LHCN-M2 (cell line): ENCODE measurements at places on chromosomes 13 and 19. TPM values are rescaled to one million over a fixed set of nuclear protein-coding genes. Genes with fewer than 3 reads are reported as not detected.

DNA sequence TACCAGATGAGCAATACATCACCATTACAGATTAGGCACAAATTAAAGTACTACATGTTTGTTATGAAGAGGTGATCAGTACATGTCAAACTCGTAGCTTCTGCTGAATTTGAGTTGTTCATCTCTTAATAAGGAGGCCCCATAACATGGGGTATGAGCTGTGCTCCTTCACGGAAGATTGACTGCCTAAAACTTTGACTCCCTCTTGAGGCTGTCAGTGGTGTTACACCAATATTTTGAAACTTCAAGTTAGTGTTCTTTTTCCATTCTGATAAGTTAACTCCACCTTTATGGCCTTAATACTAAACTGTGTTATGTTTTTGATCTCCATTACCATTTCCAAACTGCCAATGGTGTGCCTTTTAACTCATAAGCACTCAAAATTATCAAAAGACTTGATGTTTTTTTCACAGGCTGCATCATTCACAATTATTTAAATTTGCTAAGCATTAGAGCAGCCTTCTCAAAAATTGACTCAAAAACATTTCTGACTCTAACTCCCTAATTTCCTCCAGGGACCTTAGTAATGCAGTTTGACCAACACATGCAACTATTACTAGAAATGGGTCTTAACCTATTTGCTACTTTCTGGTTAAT lies 1591.5 kb downstream of the PCDH9 start:
- DNase-seq, result peak; percentile 52

DNA sequence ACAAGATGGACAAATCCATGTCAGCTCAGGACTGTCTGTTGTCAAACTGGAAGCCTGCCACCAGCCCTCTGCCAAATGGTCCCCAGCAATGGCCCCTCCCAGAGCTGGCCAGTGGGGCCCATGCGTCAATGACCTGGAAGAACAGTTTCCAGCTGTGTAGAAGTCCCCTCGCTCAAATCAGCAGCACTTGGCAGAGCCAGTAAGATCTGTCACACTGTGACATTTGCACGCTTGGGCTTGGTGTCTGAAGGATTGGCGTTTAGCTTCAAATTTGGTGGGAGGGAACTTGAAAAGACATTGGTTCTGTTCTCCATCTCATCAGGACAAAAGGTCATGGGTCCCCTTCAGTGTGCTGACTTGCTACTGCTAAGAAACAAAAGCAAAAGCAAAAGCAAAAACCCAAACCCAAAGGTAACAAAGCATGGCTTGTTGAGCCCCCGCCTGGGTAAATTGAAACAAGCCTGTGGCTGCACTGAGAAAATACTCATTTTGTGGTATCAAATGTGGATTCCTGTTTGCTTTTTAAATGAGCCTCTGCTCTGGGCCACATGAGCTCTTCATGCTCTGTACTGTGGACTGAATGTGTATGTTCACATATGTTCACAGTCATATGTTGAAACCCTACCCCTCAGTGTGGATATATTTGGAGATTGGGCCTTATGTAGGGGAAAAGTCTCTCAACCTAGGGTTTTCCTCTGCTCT lies 253.6 kb upstream of the MAB21L1 start:
- DNase-seq, result no peak

DNA sequence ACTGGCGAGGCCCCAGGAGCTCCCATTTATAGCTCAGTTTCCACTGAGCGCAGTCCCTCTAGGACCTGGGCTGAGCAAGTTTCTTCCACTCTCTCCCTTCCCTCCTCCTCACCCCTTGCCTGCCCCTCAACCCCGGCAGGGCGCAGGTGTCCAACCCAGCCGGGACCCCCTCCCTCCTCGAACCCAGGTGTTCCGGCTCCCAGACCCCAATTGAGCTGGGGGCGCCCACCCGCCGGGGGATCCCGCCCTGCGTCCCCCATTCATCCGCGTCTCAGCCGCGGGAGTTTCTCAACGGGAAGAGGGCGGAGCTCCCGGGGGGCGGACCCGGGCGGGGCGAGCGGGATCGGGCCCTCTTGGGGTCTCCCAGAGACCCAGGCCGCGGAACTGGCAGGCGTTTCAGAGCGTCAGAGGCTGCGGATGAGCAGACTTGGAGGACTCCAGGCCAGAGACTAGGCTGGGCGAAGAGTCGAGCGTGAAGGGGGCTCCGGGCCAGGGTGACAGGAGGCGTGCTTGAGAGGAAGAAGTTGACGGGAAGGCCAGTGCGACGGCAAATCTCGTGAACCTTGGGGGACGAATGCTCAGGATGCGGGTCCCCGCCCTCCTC lies at the start of gene KIRREL2:
TSS of gene KIRREL2 (plus strand) at position 366 of the 604 bp plus-strand sequence. CDS start at position 575, 209 bp downstream.
- no peak for DNase-seq

DNA sequence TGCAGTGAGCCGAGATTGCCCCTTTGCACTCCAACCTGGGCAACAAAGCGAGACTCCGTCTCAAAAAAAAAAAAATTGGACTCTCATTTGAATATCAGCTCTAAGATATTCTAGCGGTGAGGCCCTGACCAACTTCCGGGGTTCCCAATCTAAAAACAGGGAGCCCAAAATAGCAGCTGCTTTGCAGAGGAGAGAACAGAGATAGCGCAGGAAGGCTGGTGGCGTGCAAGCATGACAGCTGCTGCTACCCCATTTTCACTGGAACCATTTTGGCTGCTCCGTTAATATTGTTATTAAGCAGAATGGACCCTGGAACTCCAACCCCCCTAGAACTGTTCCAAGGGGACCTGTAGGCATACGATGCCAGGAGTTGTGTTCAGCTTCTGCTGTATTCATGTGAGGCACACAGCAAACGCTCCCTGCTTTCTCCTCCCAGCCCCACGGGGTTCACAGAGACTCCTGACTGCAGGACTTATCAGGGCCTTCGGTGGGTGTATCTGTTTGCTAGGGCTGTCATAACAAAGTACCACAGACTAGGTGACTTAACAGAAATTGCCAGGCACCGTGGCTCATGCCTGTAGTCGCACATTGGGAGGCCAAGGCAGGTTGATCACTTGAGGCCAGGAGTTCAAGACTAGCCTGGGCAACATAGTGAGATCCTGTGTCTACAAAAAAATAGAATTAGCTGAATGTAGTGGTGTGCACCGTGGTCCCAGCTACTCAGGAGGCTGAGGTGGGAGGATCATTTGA lies 11.5 kb downstream of the STXBP2 start:
- no peak for DNase-seq

DNA sequence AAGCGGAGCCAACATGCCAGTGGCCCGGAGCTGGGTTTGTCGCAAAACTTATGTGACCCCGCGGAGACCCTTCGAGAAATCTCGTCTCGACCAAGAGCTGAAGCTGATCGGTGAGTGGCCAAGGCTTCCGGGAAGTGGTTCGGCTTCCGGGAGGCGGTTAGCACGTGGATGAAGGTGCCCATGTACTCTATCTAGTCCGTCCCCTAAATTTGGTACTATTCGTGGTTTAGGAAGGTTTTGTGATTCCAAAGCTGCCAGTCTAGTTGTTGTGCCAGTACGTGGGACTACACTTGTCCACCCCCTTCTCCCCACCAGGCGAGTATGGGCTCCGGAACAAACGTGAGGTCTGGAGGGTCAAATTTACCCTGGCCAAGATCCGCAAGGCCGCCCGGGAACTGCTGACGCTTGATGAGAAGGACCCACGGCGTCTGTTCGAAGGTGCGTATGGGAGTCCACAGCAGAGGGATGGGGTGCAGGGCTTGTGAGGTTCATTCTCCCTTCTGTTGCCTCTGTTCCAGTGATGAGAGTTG lies 579 bp downstream of the RPS9 start:
- DNase-seq, result no peak

DNA sequence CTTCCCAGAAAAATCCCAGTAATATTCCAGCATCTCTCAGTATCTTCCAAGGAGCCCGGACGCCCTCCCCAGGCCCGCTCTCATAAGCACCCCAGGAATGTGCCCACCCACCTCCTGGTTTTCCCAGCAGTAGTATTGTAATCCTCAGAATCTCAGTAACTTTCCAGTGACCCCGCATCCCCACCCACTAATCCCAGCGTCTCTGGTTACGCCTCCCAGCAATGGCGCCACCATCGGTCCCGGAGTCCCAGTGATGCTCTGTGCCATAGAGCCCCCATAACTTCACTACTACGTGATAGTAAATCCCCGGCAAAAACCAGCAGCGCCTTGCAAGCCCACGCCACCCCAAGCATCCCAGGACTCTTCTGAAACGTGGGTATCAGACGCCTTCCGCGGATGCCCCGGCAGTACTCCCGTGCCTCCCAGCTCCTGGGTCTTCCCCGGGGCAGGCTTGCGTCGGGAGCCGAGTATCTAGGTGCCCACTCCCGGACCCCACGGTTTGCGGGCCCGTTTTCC lies 928 bp upstream of the PNPLA6 start:
- DNase-seq, result peak; percentile 76

The CDX2 gene
- not detected in 2 replicates for total RNA-seq

The SPINT2 gene
- 0.06 and 0.46 TPM in 2 replicates for total RNA-seq

The FUT3 gene
- not detected in 2 replicates for total RNA-seq
